Activated CD4-positive, alpha-beta T cell treated with anti-CD3 and anti-CD28 coated beads, Interleukin-2, amount 50 U/mL, for 16 hours (primary cell): ENCODE measurements at places on chromosomes 3 and 15.

GRCh38 chr3:197181741-197182140 lies 116.7 kb downstream of the DLG1 start:
- DNase-seq: no peak

GRCh38 chr3:190083635-190084034 lies 37.1 kb downstream of the P3H2 start:
- DNase-seq: no peak

DNA sequence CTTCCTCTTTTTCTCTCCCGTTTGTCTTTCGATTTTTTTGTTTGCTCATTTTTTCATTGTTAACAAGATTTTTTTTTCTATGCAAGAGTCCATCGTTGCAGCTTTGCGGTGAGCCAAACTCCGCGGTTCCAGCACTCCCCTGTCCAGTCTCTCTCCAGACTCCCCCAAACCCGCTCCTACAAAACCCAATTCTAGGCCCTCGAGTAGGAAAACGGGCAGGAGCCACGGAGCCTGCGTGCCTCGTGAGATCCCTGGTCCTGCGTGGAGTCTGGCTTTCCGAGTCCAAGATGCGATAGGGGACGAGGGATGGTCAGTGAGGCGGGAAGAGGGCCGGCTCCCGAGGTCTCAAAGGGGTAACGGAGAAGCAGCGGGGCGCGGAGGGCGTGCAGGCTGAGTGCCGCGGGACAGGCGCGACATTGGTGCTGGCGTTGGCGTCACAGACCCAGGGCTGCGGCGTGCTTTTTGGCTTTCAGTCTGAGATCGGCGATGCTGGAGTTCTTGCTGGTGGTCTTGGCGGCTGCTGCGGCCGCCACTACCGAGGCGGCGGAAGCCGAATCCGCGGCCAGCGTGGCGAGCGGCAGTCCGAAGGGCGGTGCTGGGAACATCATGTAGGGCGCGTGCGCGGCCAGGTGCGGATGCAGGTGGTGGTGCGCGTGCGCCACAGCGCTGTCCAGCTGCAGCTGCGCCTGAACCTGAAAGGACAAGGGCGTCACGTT lies 8.5 kb downstream of the SHOX2 start:
- peak; percentile 77 for DNase-seq

GRCh38 chr3:43074482-43074881 lies 31.4 kb downstream of the POMGNT2 start:
- peak; percentile 30 for DNase-seq

DNA sequence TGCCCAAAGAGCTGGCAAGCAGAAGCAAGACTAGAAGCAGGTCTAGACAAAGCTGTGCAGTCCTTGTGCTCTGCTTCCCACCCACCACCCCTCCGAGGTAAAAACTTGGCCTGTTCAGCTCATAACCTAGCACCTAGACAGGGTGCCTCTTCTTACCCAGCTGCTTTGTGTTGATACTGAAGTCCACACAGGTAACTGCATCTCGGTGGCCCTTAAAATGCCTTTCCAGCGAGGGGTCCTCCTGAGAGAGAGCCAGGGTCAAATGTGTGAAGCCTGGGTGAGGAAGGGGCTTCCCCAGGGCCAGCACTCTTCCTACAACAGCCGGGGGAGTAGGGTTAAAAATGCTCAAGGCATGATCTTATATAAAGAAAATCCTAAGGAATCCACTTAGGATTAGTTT lies 3.4 kb downstream of the POC1A start:
- DNase-seq: no peak

DNA sequence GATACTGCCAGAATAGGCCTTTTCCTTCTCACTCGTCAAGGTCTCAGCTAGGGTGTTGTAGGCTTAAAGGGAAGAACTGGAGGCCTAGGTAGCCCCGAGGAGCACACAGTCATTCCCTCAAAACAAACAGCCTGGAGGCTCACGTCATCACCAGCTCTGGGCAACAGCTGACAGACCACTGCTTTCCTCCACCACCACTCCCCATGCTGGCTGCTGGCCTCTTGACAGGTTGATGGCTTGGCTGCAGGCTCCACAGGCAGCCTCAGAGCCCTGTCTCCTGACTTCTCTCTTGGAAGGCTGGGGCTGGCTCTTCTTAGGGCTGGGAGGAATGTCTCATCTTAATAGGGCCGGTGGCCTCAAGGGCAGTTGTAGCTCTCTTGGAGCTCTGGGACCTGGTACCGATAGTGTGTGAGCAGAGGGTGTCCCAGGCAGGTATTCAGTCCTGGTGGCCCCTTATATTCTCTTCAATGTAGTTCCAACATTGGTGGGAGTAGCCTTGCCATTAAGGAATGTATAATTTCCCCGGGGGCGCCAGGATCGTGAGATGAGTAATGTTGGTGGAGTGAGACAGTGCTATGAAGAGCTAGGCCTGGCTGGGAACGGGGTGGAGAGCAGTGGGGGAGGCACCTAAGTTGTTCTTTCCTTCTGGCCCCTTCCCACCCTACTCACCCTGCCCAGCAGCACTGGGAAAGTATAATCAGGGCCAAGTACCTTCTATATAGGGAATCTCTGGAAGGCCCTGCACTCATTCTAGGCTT lies 6.1 kb upstream of the AP2M1 start:
- DNase-seq: no peak

GRCh38 chr3:145087038-145087437 lies 1073.9 kb downstream of the PLOD2 start:
- DNase-seq: no peak

DNA sequence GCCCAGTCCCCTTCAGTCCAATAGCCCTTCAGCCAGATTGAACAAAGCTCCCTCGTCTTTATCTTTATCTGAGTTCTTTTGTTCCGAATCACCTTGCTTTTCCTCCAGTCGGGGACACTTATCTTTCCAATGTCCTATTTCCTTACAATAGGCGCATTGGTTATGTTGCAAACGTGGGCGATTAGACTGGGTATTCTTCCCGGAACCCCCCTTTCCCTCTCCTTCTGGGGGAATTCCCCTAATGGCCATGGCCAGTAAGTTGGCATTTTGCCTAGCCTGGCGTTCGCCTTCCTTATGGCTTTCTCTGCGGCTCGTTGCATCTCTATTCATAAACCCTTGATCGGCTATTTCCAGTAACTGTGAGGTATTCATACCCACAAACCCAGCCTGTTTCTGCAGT lies 82.2 kb upstream of the VEPH1 start:
- no peak for DNase-seq

- peak; percentile 50 for DNase-seq
Observed at GRCh38 chr15:38217191-38217595, 35.4 kb upstream of the SPRED1 start.

- DNase-seq: no peak
Observed at GRCh38 chr3:195365371-195365770, 77.4 kb downstream of the ACAP2 start.
